ENCODE measurements at places on chromosomes 13 and 19.

DNA sequence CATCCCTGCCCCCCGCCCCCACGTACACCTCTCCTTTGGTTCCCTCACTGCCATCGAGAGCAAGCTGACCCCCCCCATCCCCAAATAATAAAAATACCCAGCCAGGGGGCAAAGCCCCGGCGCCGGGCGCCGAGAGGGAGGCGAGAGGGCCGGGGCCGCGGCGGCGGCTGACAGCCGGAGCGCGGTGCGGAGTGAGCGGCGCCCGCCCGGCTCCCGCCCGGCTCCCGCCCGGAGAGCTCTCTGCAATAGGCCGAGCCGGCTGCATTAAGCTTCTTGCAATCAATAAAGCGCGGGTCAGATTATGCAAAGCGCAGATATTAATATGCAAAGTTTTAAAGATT is 40.9 kb downstream of the DEDD2 start:
- no peak for DNase-seq

DNA sequence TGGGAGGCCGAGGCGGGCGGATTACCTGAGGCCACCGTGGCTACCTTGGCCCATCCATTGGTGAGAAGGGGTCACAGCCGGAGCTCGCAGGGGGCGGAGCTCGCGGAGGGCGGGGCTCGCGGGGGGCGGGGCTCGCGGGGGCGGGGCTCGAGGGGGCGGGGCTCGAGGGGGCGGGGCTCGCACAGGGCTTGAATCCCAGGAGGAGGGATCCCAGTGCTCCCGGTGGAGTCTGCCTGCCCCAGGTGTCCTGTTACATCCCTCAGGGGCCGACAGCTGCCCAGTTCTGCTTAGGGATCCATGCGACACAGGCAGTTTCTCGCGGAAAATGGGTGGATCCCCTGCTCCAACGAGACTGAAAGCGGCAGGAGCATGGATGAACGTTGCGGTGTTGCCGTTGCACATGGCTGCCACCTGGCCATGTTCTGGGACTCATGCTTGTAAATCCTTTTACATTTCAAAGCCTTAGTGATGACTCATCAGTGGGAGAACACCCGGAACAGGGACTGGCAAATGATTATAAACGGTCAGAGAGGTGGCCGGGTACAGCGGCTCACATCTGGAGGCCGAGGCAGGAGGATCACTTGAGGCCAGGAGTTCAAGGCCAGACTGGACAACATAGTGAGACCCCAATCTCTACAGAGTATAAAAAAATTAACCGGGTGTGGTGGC is 25.1 kb downstream of the TMPRSS9 start:
- DNase-seq: no peak

- DNase-seq: no peak
Observed at GRCh38 chr19:55711719-55712118, 26.5 kb downstream of the NLRP9 start.

DNA sequence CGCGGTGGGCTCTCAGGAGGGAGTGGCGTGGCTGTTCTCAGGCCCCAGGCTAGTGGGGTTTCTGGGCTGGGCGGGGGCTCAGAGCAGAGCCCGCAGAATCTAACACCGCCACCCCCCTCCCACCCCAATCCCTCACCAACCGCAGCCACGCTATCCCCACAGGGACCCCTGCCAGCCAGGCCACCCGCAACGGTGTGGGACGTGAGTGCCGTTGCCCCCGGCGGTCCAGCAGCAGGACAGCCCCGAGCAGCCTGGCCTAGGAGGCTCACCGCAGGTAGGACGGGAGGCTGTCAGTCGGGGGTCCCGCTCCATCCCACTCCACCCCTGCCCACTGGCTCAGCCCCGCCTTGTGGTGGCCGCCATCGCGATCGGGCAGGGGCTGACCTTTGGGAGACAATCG is at the start of gene NTN5:
Gene NTN5 (minus strand): TSS at position 24 of the 400 bp plus-strand sequence. CDS start 2,031 bp downstream, outside the sequence.
- DNase-seq: no peak

DNA sequence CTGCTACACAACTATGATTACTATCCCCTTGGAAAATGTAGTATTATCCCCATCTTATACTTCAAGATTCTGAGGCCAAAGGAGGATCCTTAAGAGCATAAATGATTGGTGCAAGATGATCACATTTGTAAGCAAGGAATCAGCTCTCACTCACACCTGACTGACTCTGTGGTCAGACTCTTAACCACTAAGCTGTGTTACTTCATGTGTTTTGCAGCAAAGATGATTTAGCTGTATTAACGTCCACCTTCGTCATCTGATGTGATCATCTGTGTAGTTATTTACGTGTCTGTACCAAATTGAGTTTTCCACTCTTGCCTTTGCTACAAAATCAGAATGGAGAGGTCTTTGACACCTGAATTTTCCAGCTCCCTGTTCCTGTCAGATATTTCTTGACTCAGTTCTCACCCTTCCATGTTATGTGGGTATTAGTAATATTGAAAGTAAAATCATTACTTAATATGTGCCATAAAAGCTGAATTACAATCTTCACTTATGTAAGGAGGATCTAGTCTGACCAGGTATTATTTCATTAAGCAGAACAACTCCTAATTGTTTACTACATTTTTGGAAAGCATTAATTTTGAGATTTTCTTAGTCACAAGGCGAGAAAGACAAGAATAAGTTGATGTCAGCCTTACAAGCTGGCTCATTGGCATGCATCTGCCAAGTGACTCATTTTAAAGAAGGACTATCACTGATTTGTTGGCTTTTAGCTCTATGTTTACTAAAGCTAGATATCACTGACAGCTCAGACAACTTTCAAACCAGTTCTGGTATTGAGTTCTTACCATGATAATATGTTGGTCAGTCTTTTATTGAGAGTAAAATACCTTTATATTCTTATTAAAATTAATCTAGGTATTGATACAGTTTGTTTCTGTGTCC is 1279.8 kb upstream of the PCDH9 start:
- no peak for DNase-seq

- DNase-seq: no peak
Observed at GRCh38 chr13:44422755-44423643, 49.4 kb downstream of the SERP2 start.

- no peak for DNase-seq
Observed at GRCh38 chr13:67806796-67807195, 576.7 kb upstream of the PCDH9 start.

GRCh38 chr19:1230783-1231489 is 6.9 kb downstream of the CBARP start:
- no peak for DNase-seq

- DNase-seq: no peak
Observed at GRCh38 chr13:78759704-78760103, 100.7 kb upstream of the OBI1 start.

GRCh38 chr19:47305309-47305751 is 4.3 kb upstream of the C5AR1 start:
- DNase-seq: peak; percentile 19

DNA sequence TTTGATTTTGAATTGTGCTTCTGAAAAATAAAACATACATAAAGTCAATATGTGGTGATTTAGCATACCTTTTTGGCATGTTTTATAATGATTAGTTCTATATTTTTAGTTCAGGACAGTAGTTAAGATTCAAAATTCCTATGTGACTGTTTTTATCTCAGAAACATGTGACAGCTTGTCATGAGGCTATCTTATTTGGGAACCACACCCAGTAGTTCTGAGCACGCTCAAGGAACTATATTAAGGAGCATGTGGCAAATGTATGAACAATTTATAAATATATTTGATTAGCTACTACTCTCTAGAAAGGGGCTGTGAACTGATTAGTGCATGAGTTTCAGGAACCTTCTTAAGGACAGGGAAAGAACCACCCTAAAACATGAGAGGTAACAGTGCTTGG is 38.8 kb downstream of the FGF9 start:
- DNase-seq: no peak

DNA sequence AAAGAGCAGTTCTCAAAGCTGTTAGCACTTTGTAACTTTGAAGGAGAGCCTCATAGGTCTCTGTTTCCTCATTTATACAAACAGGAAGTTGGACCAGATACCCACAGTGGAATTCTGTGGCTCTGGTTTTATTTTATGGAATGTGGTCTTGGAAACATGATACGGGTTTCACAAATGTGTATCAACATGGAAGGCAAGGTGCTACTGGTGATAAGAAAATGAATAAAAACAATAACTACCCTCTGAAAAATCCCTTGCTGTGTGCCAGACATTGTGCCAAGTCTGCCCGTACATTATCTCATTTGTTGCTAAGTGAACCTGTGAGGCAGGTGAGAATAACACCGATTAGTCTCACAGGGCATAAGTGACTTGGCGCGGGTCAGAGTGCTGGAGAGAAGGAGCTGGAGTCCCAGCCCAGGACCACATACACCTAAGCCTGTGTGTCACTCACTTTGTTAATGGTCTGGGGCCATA is 45.0 kb upstream of the RNF113B start:
- DNase-seq: no peak

- DNase-seq: no peak
Observed at GRCh38 chr13:80307401-80307987, 33.4 kb downstream of the SPRY2 start.

DNA sequence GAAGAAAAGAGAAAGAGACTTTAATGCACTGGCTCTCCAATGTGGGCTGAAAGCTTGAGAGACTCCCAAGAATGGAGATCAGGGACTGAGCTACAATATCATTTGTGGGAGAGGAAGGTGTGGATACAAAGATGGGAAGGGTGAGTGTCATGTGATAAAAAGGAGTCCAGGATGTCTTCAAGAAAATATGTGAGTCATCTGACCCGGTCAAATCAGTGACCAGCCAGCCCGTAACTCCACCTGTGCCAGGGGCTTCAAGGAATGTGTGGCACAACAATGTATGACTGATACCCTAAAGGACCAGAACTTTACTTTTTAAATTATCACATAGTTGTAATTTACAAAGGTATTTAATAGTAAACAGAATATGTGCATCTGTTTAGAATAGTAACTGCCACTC is 97.2 kb downstream of the DOCK9 start:
- DNase-seq: no peak

DNA sequence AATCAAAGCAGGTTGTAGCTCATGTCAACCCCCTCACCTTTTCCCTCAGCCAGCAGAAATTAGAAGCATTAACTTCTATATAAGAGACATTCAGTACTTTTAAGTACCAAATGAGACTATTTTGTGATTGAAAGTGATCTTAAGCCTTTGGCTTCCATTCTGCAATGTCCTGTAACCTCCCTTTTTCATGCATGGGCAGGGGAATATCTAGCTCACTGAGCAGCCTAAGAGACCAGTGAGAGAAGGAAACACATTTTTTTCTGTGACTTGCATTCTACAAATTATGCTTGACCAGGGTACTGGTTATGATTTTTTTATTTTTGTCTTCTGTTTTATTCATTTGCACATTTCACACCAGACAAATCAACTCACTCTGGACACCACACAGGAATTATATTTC is 369.6 kb downstream of the KCTD12 start:
- DNase-seq: no peak

DNA sequence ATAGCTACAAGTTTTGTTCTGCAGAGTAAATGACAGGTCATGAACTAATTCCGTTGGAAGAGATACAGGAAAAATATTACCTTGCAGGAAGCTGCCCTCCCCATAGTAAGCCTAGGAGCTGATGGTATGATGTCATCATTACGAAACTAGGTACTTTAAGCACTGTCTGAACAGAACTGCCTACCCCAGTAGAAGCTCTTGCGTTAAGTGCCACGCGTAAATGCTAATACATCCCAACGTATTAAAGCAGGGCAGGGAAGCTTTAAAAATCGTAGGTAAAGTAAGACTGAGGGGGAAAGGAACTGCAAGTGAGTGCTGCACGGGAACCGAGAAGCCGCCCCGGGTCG is 572 bp downstream of the UGGT2 start:
- no peak for DNase-seq

DNA sequence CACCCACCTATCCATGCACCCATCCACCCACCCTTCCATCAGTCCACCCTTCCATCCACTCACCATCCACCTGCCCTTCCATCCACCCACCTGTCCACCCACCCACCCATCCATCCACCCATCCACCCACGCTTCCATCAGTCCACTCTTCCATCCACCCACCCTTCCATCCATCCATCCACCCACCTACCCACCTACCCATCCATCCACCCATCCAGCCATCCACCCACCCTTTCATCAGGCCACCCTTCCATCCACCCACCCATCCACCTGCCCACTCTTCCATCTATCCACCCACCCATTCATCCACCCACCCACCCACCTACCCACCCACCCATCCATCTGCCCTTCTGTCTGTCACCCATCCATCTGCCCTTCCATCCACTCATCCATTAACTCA is 17.0 kb downstream of the KLHL26 start:
- no peak for DNase-seq

GRCh38 chr19:6047256-6047655 is 63.0 kb downstream of the RFX2 start:
- no peak for DNase-seq

GRCh38 chr13:49455007-49455398 is 10.9 kb downstream of the SETDB2 start:
- no peak for DNase-seq

DNA sequence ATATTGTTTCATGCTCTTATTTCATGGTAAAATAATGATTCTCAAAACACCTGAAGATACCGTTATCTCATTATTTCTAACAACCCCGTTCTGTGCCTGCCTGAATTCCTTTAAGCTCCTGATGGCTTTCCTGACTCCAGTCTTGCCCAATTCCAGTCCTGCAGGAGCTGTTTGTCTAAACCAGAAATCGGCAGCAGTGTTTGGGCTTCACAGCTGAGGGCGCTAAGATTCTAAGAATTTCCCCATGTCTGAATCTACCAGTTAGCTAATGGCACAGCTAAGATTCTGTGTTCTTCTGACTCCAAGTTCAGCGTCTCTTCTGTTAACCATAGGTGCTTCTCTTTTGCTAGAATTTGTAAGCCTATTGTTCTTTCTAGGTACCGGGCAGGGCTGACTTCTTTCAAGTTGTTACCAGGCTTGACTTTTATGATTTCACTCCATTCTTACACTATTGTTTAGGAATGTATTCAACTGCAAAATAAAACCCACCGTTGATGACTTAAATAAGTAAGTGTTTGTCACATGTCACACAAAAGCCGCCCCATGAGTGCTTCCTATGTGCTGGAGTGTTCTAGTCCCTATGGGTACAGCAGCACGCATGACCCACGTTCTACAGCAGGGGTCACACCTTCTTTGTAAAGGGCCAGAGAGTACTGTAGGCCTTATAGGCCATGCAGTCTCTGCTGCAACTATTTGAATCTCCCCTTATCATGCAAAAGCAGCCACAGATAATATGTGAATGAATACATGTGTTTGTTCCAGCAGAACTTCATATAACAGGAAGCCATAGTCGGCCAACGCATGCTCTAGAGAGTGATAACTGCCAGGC is 168.3 kb upstream of the RNF113B start:
- DNase-seq: no peak

DNA sequence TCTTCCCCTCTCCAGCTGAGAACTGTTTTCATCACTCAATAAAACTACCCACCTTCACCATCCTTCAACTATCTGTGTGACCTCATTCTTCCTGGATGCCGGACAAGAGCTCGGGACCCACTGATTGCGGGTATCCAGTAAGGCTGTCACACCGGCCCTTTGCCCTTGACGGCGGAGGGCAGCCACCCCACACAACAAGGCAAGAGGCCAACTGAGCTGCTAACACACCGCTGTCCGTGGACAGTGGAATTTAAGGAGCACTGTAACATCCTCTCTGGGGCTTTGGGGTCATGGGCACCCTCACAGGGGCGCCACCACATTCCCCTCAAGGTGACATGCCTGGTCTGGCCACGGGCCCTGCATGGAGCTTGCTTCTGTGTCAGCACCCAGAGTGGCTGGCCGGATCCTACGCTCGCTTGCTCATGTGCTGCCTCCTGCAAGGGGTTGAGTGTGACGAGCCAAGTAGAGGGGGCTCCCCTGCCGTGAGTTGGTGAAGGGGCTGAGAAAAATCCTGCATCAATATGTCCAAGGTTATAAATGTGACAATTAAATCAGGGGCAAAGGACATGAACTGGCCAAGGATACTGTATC is 31.4 kb downstream of the LHFPL6 start:
- no peak for DNase-seq

Data from Jurkat, Clone E6-1 (cell line).